Kidney (tissue), 22 donors: ENCODE measurements at places on chromosomes 7 and 10. TPM values are rescaled to one million over a fixed set of nuclear protein-coding genes. Genes with fewer than 3 reads are reported as not detected.

GRCh38 chr10:20089879-20090278 lies 273.6 kb downstream of the PLXDC2 start:
- H3K36me3 ChIP-seq, result no peaks in the 10 kb centered on the region
- no peak overlapping the region for H3K27ac ChIP-seq
- no peaks in the 10 kb centered on the region for H3K4me1 ChIP-seq
- H3K27me3 ChIP-seq, result no peaks in the 10 kb centered on the region
- H3K4me3 ChIP-seq, result no peak overlapping the region

GRCh38 chr7:67210567-67210966 lies 213.9 kb downstream of the TYW1 start:
- no peaks in the 10 kb centered on the region for H3K27me3 ChIP-seq
- peaks cover 4% of the 10 kb centered on the region for H3K36me3 ChIP-seq
- no peaks in the 10 kb centered on the region for H3K4me1 ChIP-seq
- H3K27ac ChIP-seq, result no peak overlapping the region
- DNase-seq, result no peak

DNA sequence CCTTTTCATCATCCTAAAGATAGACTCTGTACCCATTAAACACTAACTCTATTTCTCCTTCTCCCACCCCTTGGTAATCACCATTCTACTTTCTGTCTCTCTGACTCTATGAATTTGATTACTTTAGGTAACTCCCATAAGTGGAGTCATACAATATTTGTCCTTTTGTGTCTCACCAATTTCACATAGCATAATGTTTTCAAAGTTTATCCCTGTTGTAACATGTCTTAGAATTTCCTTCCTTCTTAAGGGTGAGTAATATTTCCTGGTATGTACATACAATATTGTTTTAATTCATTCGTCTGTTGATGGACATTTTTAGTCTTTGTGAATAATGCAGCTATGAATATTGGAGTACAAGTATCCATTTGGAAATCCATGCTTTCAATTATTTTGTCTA lies 50.9 kb upstream of the CDCA7L start:
- no peak overlapping the region for H3K27ac ChIP-seq
- H3K36me3 ChIP-seq, result no peaks in the 10 kb centered on the region
- H3K4me1 ChIP-seq, result no peaks in the 10 kb centered on the region

DNA sequence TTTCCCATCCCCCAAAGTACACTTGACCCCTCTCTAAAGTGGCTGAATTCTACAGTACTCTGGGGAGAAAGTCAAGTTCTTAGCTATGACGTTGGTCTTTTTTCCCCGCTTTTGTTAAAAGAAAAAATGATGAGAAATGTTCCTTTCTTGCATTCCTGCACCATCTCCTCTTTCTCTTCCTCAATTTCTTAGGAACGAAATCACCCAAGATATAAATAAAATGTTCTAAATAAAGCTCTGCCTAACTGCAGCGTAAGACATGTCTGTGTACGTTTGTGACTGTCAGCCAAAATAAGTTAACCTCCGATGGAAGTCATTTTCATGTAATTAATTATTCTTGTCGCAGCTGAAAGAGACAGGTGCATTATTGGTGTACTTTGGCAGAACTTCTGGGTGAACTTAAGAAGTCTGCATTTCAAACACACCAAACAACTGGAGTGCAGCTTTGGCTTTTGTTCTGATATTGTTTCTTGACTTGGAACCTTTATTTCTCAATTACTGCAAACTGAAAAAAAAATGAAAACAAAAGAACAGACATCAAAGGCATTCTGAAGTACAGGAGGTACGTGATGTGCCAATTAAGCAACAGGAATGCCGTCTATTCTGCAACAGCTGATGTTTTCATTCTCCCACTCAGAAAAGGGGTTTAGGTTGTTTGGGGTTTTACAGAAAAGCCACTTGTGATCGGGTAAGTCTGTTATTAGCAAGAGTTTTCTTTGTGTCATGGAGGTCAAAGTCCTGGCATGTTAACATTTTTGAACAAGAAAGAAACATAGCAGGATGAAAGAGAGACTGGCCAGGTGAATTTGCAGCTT lies 82.4 kb upstream of the SDK1 start:
- no peak overlapping the region for H3K27ac ChIP-seq
- no peaks in the 10 kb centered on the region for H3K27me3 ChIP-seq
- peak overlapping the region; percentile 34 for H3K4me3 ChIP-seq

DNA sequence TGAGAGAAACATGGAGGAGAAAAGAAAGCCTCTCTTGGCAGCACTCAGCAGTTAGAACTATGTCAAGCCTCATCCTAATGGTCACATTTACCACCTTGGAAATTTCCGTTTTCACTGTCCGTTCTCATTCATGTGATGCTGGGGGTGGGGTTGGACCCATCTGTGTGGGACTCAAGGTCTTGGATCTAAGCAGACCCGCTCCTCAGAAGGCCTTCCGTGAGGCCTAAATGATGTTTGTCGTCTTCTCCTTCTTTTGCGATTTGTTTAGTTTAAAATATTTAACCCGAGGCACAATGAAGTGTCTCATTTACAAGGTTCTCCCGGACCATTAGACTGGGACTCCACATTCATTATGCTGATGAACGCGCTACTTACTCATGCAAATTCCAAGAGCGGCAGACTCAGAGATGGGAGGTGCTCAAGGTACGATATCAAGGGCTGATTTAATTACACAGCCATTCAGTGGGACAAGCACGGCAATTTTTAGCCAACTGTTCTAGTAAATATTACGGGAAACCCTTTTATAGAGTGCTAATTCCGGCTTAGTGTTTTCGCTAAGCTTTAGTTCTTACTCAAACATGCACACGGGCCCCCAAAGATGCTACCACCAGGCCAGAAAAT lies 109.1 kb upstream of the EFCAB10 start:
- peak overlapping the region; percentile 68 for H3K4me3 ChIP-seq
- H3K4me1 ChIP-seq, result no peaks in the 10 kb centered on the region
- no peak for DNase-seq
- no peaks in the 10 kb centered on the region for H3K27me3 ChIP-seq

- no peak overlapping the region for H3K27ac ChIP-seq
- H3K4me3 ChIP-seq, result no peak overlapping the region
- no peaks in the 10 kb centered on the region for H3K36me3 ChIP-seq
- no peaks in the 10 kb centered on the region for H3K4me1 ChIP-seq
These were observed 388.1 kb downstream of the PLXNA4 start for GRCh38 chr7:132187869-132188789.

- no peak overlapping the region for H3K27ac ChIP-seq
- H3K36me3 ChIP-seq, result no peaks in the 10 kb centered on the region
- H3K4me3 ChIP-seq, result no peak overlapping the region
- no peaks in the 10 kb centered on the region for H3K27me3 ChIP-seq
- no peak for DNase-seq
- H3K4me1 ChIP-seq, result no peaks in the 10 kb centered on the region
These were observed 73.4 kb upstream of the FAM13C start for GRCh38 chr10:59435707-59436106.

DNA sequence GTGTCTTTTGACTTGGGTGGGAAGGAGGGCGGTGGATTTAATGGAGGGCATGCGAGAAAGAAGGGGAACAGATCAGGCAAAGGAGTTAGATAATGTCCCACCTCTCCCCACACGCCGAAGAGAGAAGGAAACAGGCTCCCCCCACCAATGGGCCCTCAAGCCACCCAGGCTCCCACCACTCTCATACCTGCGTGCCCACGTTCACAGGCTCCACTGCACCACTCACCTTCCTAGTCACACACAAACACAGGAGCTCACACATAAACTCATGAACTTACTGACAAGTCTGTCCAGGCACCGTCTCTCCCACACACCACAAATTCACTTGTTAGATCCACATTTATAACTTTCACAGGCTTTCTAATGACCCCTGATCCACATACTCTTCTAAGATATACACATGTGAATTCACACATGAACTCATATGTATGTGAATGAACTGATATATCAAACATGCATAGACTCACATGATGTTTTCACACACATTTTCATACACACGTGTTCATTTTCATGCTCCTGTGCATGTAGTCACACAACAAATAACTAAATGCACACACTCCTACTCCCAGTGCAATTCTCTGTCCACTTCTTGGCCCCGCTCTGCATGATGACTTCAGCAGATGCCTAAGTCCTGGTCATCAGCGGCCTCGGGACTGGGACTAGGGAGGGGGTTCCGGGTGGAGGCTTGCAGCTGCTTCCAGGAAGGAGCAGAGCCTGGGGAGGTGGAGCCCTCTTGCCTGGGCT lies 1.5 kb downstream of the LZTS2 start:
- no peaks in the 10 kb centered on the region for H3K27me3 ChIP-seq
- peak overlapping the region; percentile 99 for H3K27ac ChIP-seq
- DNase-seq, result peak; percentile 82
- H3K36me3 ChIP-seq, result no peaks in the 10 kb centered on the region

DNA sequence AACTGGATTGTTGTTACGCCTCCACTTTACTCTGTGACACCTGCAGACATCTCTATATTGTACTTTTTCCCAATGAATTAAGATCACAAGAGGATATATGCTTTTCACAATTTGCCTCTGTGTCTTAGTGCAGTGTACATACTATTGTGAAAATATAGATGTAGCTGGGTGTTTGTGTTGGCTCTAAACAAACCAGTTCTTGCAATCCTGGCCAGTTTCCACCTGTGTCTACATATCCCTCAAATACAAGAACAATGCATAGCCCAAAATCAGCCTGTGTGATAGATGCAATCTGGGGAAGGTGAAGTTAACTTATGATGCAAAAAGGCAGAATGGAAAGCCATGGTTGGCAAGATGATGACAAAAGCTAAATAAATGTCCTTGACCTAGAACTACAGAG lies 36.5 kb upstream of the DLD start:
- no peaks in the 10 kb centered on the region for H3K36me3 ChIP-seq
- DNase-seq, result no peak
- H3K27me3 ChIP-seq, result no peaks in the 10 kb centered on the region
- no peak overlapping the region for H3K27ac ChIP-seq
- peaks cover 4% of the 10 kb centered on the region for H3K4me1 ChIP-seq
- H3K4me3 ChIP-seq, result no peak overlapping the region

DNA sequence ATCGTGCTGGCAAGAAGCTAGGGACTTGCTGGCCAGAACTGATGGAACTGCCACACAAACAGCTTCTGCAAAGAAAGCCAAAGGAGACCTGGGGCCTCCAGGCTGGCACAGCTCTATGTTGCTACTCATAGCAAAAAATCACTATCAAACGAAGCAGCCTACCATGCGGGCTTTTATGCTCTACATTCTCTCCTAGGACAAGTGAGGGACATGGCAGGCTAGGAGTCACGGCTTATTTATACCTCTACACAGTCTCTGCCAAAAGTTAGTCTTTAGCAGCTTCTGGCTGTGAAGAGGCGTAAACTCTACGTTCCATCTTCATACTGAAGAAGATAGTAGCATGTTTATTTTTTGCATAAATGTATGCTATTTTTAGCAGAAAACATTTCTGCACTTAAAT lies 35.4 kb downstream of the CDCA7L start:
- H3K4me1 ChIP-seq, result no peaks in the 10 kb centered on the region
- no peak overlapping the region for H3K27ac ChIP-seq
- H3K36me3 ChIP-seq, result no peaks in the 10 kb centered on the region
- no peak overlapping the region for H3K4me3 ChIP-seq
- H3K27me3 ChIP-seq, result no peaks in the 10 kb centered on the region

GRCh38 chr10:29576681-29577080 lies 58.1 kb downstream of the SVIL start:
- no peak for DNase-seq
- no peak overlapping the region for H3K27ac ChIP-seq
- H3K27me3 ChIP-seq, result no peaks in the 10 kb centered on the region

DNA sequence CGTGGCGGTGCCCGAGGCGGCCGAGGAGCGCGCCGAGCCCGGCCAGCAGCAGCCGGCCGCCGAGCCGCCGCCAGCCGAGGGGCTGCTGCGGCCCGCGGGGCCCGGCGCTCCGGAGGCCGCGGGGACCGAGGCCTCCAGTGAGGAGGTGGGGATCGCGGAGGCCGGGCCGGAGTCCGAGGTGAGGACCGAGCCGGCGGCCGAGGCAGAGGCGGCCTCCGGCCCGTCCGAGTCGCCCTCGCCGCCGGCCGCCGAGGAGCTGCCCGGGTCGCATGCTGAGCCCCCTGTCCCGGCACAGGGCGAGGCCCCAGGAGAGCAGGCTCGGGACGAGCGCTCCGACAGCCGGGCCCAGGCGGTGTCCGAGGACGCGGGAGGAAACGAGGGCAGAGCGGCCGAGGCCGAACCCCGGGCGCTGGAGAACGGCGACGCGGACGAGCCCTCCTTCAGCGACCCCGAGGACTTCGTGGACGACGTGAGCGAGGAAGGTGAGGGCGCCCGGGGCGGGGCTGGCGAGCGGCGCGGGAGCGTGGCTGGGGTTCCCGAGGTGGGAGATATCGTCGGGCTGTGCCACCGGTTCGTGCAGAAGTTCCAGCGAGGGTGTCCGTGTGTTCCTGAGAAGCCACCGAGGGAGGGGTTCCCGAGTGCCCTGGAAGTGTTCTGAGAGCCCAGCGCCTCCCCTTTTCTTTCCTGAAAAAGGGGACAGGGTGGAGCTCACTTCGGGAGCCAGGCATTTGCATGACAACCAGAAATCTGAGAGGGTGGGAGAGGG lies 495 bp downstream of the EIF3B start:
- H3K4me1 ChIP-seq, result peaks cover 18% of the 10 kb centered on the region
- no peak for DNase-seq
- H3K36me3 ChIP-seq, result peaks cover 5% of the 10 kb centered on the region
- no peaks in the 10 kb centered on the region for H3K27me3 ChIP-seq

- H3K27ac ChIP-seq, result no peak overlapping the region
- H3K27me3 ChIP-seq, result no peaks in the 10 kb centered on the region
- no peak for DNase-seq
- no peak overlapping the region for H3K4me3 ChIP-seq
- no peaks in the 10 kb centered on the region for H3K4me1 ChIP-seq
- H3K36me3 ChIP-seq, result no peaks in the 10 kb centered on the region
These were observed 654.1 kb upstream of the ZWINT start for GRCh38 chr10:57015187-57015586.

DNA sequence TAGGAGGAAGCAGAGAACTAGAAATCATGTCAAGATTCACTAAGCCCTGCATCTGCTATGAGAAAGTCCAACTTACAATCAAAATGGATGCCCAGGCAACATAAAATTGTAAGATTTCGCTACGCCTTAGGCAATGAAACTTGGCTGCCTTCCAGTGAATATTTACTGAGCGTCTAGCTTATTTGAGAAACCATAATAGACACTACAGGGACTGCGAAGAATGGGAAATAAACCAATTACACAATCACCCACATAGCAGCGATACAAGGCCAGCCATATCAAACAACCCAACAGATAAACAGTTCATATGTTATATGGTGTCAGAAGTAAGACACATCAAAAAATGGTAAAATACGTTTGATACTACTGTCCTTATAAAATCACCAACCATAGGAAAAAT lies 545.0 kb upstream of the C7orf33 start:
- H3K27ac ChIP-seq, result no peak overlapping the region
- H3K27me3 ChIP-seq, result no peaks in the 10 kb centered on the region
- H3K36me3 ChIP-seq, result no peaks in the 10 kb centered on the region

The OR6B1 gene
- not detected for total RNA-seq

The SPOCK2 gene
- total RNA-seq, result 19.7 TPM

The AGBL3 gene
- 7.6 TPM for total RNA-seq

The TYW1B gene
- total RNA-seq, result 2.9 TPM

The GFRA1 gene
- total RNA-seq, result 22.3 TPM

The ZNF804B gene
- 0.19 TPM for total RNA-seq

The STEAP4 gene
- total RNA-seq, result 80.2 TPM
